EH (cell line): ENCODE measurements at places on chromosomes 3 and 15.

DNA sequence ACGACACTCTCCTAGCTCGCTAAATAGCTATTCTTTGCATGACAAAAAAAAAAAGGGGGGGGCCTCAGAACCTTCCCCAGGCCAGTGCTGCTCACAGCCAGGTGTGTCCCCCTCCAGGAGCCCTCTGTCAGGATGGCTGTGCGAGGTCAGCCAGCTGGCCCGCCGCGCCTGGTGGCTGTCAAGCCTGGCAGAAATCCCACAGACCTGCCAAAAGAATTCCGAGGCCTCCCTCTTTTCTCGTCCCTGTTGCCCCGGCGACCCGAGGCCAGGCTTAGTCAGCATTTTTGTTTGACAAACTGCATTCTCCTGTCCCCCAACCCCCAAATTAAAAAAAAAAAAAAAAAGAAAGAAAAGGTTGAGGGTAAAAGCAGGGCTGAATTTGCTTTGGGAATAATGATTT is 61.9 kb downstream of the TM4SF4 start:
- peak; percentile 38 for DNase-seq

DNA sequence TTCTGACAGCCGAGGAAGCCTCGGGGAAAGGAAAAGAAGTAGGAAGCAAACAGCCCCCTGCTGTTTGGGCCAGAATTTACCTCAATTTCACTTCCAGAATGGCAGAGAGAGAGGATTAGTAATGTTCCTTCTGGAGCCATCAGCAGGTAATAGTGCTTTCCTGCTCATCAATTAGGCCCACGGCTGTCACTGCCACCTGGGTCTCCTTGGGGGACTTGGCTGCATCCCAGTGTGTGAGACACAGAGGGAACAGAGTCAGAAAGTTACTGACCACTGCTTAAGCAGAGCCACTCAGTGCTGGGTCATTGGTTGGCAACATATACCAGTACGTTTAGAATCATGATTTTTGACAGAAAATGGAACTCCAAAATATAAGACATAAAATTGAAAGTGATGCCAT is 397.0 kb downstream of the EPHA3 start:
- no peak for DNase-seq

DNA sequence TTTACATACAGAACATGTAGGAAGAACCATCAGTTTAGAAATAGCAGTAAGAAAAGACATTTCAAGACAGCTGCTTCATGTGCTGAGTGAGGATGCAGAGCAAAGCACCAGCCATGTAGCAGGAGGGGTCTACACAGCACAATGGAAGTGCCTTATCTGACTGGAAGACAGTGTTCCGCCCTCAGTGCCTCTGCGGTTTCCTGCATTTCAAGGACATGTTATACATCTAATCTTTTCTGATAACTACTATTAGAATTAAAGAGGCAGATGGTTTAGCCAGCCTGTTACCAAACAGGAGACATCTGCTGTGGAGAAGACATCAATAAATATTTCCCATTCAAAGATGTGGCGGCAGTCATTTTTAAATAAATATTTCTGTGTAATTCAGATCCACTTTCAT is 10.6 kb downstream of the LSG1 start:
- no peak for DNase-seq

DNA sequence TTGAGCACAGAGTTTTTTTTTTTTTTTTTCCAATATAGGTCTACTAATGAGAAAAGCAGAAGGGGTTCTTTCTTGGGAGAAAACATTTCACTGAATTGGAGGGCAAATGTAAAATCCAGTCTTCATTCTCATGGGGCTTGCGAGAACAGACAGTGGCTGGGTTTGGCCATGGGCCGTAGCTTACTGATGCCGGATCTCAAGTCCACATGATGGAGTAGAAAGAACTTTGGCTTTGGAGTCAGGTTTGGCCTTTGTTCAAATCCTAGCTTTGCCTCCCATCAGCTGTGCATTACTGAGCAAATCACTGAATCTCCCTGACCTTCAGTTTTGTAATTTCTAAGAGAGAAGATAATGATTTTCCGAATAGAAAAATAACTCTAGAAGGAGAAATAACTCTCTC is 59.7 kb downstream of the LMCD1 start:
- no peak for DNase-seq

- DNase-seq: no peak
These were observed 170.2 kb upstream of the PRICKLE2 start for GRCh38 chr3:64395490-64395889.

GRCh38 chr3:49173116-49173791 is 1.9 kb downstream of the KLHDC8B start:
- peak; percentile 66 for DNase-seq

DNA sequence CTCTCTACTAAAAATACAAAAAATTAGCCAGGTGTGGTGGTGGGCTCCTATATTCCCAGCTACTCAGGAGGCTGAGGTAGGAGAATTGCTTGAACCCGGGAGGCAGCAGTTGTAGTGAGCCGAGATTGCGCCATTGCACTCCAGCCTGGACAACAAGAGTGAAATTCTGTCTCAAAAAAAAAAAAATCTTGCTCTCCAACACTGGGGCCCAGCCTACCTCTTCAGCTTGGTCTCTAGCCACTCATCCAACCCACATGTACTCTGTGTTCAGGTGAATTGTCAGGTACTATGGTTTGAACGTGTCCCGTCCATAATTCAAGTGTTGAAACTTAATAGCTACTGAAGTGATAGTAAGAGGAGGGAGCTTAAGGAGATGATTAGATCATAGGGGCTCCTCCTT is 22.4 kb upstream of the RAB7A start:
- DNase-seq: no peak

GRCh38 chr3:170961616-170962400 is 53.4 kb upstream of the EIF5A2 start:
- peak; percentile 58 for DNase-seq

GRCh38 chr3:114384558-114384903 is 90.7 kb downstream of the TIGIT start:
- no peak for DNase-seq

- peak; percentile 46 for DNase-seq
These were observed 263.5 kb upstream of the CFAP20DC start for GRCh38 chr3:59313365-59313764.

DNA sequence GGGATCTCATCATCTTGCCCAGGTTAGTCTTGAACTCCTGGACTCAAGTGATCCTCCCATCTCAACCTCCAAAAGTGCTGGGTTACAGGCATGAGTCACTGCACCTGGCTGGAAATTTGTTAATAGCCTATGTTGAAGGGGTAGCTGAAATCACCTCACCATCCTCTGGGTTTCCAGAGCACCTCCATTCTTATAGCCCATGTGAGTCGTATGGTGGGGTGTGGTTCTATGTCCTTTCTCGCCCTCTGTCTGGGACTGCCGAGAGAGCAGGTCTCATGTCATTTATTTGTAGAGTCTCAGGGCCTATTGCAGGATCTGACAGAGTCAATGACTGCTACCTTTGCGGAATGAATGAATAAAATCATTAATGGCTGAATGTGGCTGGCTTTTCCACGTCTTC is 20.9 kb downstream of the CEMIP start:
- no peak for DNase-seq

DNA sequence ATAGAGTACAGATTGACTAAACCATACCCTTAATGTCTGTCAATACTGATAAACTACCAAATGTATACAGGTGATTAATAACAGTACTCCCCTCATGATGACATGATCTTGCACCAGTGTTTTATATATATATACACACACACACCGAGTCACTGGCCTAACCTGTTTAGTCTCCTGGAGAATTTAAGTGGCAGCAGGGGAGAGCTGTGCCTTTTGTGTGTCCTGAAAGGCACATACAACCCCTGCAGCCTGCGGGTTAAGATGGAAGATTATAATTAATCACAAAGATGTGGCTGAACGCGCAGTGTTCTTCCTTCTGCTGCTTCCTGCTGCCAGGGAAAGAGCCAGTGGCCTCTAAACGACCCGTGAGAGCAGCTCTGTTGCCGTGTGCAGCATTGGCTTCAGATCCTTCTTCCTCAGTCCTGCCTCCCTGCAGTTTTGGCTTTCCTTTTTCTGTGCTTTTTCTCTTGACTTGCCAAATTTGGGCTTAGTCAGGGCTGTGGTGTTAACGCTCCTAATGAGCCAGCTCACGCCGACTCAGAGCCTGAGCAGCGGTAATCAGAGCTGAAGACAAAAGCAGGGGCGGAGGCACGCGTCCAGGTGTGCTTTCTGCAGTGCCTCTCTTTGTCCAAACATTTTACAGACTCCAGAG is 42.5 kb upstream of the UBE3A start:
- DNase-seq: no peak

DNA sequence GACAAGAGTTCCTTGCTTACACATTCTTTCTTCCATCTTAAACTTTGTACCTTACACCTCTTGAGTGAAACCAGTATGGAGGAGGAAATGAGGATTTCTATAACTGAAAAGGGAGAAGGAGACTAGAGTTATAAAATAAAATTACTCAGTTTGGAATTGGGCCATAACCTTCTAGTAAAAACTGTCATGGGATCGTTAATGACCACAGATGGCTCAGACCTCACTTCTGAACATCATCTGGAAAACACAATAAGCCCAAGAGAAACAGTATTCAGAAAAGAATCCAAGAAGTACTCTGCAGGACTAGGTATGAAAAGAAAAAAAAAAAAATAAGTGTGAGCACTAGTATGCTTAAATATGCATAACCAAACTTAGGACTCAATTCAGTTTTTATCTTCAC is 12.1 kb downstream of the GAP43 start:
- no peak for DNase-seq

GRCh38 chr3:196654735-196655090 is 15.2 kb downstream of the NRROS start:
- peak; percentile 67 for DNase-seq

GRCh38 chr15:29062179-29062591 is 176.4 kb downstream of the APBA2 start:
- no peak for DNase-seq

- peak; percentile 47 for DNase-seq
These were observed 2.9 kb upstream of the SEMA3B start for GRCh38 chr3:50266017-50266416.

- DNase-seq: peak; percentile 27
These were observed 48.7 kb downstream of the PPM1L start for GRCh38 chr3:160804762-160805161.

DNA sequence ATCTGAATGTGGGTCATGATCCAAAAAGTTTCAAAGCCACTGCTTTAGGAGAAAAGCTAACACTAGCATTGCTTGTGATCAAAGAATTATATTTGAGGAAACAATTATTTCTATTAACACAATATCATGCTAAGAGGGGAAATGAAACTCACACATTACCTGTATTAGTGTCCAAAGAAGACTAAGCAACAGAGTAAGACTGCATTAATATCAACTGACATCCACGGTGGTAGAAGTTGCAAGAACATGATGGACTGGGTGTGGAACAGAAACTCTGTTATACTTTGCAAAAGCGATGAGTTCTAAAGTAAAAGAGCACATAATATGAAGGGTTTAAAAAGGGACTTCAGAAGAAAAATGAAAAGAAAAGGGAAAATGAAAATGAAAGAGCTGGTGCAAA is 648.3 kb upstream of the NECTIN3 start:
- DNase-seq: no peak

DNA sequence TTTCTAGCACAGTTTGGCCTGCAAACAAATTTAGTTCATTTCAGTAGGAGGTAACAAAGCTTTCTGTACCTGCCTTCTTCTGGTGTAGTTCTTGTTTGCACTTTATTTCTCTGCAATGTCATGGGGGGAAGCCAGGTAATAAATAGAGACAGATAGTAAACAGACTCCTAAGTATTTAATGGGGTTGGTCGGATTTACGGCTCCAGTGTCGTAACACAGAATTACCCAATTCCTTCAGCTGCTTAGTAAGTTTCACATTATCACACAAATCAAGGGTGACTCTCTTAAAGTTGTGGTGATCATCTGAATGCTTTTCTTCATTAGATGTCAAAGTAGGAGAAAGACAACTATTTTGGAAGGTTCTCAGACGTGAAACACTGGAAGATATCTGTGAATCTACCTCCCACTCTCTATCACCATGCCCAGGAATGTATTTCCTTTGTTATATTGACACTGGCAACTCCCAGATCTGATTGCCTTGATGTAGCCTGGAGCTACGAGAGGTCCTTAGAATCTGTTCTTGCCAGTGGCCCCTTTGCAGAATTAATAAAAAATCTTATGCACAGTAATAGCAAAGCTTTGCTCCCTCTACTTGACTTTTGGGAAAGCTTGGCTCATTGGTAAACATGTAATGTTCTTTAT is 25.0 kb upstream of the TMC3 start:
- DNase-seq: peak; percentile 19

DNA sequence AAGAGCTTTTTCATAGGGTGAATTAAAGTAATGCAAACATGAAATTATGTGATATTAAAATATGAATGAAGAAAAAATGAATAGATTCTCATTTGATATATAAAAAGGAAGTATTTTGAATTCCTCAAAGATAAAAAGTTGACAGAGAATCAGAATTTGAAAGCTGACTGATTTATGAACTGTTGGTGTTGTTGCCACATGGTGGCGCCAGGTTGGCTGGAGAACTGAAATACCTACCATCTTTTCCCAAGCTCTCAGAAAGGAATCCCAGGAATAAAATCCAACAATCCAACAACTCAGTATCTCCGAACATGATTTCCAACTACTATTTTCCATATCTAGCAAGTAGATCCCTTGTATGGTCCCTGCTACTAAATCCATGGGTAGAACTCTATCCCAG is 3.1 kb downstream of the MYRIP start:
- DNase-seq: peak; percentile 10

GRCh38 chr3:119858957-119859356 is 77.1 kb downstream of the NR1I2 start:
- DNase-seq: no peak

DNA sequence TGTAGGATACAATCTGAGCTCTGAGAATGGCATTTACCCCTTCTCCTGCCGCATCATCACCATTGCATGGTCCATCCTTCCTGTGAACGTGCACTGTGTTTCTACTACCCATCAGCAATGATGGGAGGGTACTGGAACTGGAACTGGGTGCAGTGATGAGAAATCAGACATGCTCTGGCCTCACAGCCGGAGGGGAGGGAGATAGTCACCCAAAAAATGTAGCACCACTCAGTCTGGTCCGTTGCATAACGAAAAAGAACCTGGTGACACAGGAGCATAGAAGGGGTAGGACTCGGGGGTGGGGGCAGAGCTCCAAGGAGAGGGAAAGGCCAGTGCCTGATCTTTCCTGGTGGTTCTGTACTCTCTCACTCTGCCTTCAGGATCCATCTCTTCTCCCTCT is 205.0 kb downstream of the RPLP1 start:
- no peak for DNase-seq

GRCh38 chr3:42118762-42119361 is 27.7 kb downstream of the TRAK1 start:
- peak; percentile 50 for DNase-seq

GRCh38 chr3:41418961-41419691 is 219.8 kb downstream of the CTNNB1 start:
- peak; percentile 59 for DNase-seq

DNA sequence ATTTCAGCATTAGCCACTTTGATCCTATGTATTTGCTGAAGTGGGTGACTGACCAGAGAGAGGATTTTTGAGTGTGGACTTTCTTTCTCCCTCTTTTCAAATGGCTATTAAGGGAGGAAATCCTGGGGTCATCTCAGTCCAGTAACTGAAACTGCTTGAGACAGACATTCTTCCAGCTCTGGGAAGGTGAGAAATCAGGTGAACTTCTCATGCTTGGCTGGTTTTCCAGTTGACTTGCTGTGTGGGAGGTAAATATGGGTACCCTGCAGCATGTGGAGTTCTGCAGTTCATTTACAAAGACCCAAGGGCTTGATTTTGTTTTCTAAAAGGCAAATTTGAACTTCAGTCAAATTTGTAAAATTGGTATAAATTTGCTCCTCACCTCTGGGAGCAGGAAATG is 461.1 kb upstream of the TBL1XR1 start:
- DNase-seq: no peak

- DNase-seq: no peak
These were observed 20.6 kb upstream of the BNC1 start for GRCh38 chr15:83304861-83305703.
